ENCODE measurements at places on chromosomes 13 and 19. TPM values are rescaled to one million over a fixed set of nuclear protein-coding genes. Genes with fewer than 3 reads are reported as not detected.

- peak overlapping the region; percentile 97 for H3K27ac ChIP-seq
- no peaks in the 10 kb centered on the region for H3K27me3 ChIP-seq
- DNase-seq = peak; percentile 91
- peaks cover 12% of the 10 kb centered on the region for H3K36me3 ChIP-seq
- peak overlapping the region; percentile 95 for H3K4me3 ChIP-seq
Measured at GRCh38 chr19:11987405-11988281, 22.8 kb downstream of the ZNF763 start.

DNA sequence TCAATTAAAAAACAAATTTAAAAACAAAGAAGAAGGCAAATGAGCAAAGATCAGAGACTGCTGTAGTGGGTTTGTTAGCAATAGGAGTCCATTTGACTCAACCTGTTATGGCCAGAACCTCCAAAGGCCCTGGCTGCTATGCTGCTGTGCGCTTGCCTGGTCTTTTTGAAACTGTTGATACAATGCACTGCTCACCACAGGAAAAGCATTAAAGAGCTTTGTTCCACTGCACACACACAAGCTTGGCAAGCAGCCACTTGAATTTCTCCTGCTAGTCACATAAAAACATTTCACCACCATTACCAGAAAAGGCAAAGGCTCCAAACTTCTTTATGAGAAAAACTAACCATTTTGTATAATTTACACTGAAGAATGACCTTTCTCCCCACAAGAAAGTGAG, 132.2 kb downstream of the FREM2 start:
- no peaks in the 10 kb centered on the region for H3K36me3 ChIP-seq
- no peak overlapping the region for H3K4me3 ChIP-seq
- H3K4me1 ChIP-seq = no peaks in the 10 kb centered on the region
- no peak overlapping the region for H3K27ac ChIP-seq
- no peaks in the 10 kb centered on the region for H3K27me3 ChIP-seq
- no peak for DNase-seq

GRCh38 chr13:98068521-98068920, 74.4 kb upstream of the FARP1 start:
- H3K27me3 ChIP-seq = peaks cover 1% of the 10 kb centered on the region
- H3K4me1 ChIP-seq = no peaks in the 10 kb centered on the region
- H3K36me3 ChIP-seq = no peaks in the 10 kb centered on the region
- no peak for DNase-seq
- H3K4me3 ChIP-seq = no peak overlapping the region
- no peak overlapping the region for H3K27ac ChIP-seq

GRCh38 chr19:46426506-46427162, 2.1 kb downstream of the PNMA8C start:
- H3K36me3 ChIP-seq = no peaks in the 10 kb centered on the region
- H3K27me3 ChIP-seq = peaks cover 80% of the 10 kb centered on the region
- peak overlapping the region; percentile 82 for H3K4me3 ChIP-seq
- H3K4me1 ChIP-seq = peaks cover 27% of the 10 kb centered on the region
- peak; percentile 63 for DNase-seq
- no peak overlapping the region for H3K27ac ChIP-seq

ZNF285 gene
- total RNA-seq = 3.9 TPM

CDC42EP5 gene
- total RNA-seq = not detected

All from activated naive CD8-positive, alpha-beta T cell treated with anti-CD3 and anti-CD28 coated beads, Interleukin-2, amount 10 ng/mL, durations not matched to agents 7 days and 5 days (primary cell).